ENCODE measurements at places on chromosomes 11 and 22.

GRCh38 chr11:120432056-120433018 lies 79.2 kb upstream of the GRIK4 start:
- H3K36me3 ChIP-seq, result peaks cover 59% of the 10 kb centered on the region
- no peaks in the 10 kb centered on the region for H3K4me1 ChIP-seq
- no peak for DNase-seq
- H3K27me3 ChIP-seq, result no peaks in the 10 kb centered on the region
- H3K4me3 ChIP-seq, result no peak overlapping the region

DNA sequence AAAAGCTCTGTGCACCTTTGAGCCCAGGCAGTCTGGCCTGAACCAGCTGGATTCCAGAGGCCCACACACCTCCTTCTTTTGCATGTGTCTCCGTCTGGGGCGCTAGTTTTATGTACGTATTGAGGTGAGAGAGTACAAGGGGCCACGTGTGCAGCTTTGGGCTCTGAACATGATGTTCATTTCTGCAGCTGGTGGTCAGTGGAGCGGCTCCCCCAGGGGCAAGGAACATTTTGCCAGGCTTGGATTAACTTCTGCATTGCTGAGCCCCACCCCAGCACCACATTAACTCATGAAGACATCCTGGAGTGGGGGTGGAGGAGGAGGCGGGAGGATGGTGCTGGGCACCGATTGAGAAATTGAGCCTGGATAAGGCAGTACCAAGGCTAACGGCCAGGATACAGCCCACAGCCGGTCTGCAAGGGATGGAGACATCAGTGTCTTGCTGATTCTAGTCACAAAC lies 13.8 kb downstream of the USP2 start:
- peak overlapping the region; percentile 95 for H3K27ac ChIP-seq
- H3K4me1 ChIP-seq, result peaks cover 76% of the 10 kb centered on the region
- H3K4me3 ChIP-seq, result no peak overlapping the region
- H3K36me3 ChIP-seq, result no peaks in the 10 kb centered on the region

DNA sequence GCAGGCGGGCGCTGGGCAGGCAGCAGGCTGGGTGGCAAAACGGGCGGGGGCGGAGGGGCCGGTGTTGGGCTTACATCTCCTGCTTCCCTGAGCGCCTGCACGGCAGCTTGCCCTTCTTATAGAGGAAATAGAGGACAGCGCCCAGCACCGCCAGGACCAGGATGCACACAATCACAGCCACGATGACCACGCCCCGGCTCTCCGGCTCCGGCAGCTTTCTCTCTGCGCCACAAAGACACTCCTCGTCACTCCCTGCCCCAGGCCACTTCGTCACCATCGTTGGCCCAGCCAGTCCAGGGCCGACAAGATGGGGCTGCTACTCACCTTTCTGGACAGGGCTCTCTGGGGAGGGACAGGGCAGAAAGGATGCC lies 6.3 kb downstream of the MCAM start:
- no peak overlapping the region for H3K27ac ChIP-seq
- no peak for DNase-seq
- H3K27me3 ChIP-seq, result no peaks in the 10 kb centered on the region
- H3K4me1 ChIP-seq, result peaks cover 4% of the 10 kb centered on the region
- H3K36me3 ChIP-seq, result no peaks in the 10 kb centered on the region

GRCh38 chr22:47139790-47140119 lies 377.3 kb downstream of the TBC1D22A start:
- no peak overlapping the region for H3K4me3 ChIP-seq
- no peak for DNase-seq
- H3K4me1 ChIP-seq, result peaks cover 14% of the 10 kb centered on the region
- H3K27ac ChIP-seq, result no peak overlapping the region
- no peaks in the 10 kb centered on the region for H3K36me3 ChIP-seq

DNA sequence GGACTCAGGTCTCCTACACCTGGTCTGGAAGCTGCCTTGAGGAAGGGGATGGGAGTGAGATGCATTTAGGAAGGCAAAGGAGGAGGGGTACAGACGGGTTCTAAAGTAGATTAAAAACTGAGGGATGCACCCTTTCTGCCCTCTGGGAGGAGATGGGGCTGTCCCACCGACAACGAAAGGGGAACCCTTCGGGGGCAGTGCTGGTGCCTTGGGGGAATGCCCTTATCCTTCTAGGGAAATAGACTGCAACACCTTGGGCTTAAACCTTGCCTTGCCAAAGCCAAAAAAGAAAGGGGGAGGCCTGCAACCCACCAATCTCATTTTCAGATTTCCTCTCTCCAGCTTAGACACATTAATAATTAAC lies 89.8 kb downstream of the PLEKHA7 start:
- H3K27ac ChIP-seq, result peak overlapping the region; percentile 75
- peak overlapping the region; percentile 74 for H3K4me3 ChIP-seq
- no peak for DNase-seq
- peaks cover 50% of the 10 kb centered on the region for H3K4me1 ChIP-seq

DNA sequence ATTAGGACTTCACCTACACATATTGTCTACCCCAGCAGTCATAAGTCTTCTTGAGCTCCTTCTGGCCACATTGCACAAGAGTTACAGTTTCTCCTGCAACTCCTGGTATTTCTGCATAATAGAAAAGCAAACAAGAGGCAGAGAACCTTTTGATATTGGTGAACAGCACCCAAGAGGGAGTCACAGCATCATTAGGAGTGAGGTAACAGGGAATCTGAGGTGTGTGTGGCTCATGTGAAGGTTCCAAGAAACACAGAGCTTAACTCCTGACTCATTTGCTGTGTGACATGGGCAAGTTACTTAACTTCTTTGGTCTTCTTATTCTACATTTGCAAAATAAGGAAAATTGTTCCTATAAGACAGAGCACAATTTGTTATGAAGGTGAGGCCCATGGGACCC lies 374.6 kb downstream of the INSC start:
- H3K27me3 ChIP-seq, result peaks cover 4% of the 10 kb centered on the region
- no peak overlapping the region for H3K27ac ChIP-seq
- no peaks in the 10 kb centered on the region for H3K36me3 ChIP-seq
- DNase-seq, result no peak

GRCh38 chr11:15697437-15698236 lies 582.9 kb downstream of the INSC start:
- no peak for DNase-seq
- no peaks in the 10 kb centered on the region for H3K4me1 ChIP-seq
- no peak overlapping the region for H3K27ac ChIP-seq
- H3K27me3 ChIP-seq, result no peaks in the 10 kb centered on the region
- H3K4me3 ChIP-seq, result no peak overlapping the region

GRCh38 chr11:77155082-77155475 lies 27.0 kb downstream of the MYO7A start:
- no peak overlapping the region for H3K4me3 ChIP-seq
- H3K27me3 ChIP-seq, result no peaks in the 10 kb centered on the region
- no peaks in the 10 kb centered on the region for H3K36me3 ChIP-seq
- no peak overlapping the region for H3K27ac ChIP-seq

DNA sequence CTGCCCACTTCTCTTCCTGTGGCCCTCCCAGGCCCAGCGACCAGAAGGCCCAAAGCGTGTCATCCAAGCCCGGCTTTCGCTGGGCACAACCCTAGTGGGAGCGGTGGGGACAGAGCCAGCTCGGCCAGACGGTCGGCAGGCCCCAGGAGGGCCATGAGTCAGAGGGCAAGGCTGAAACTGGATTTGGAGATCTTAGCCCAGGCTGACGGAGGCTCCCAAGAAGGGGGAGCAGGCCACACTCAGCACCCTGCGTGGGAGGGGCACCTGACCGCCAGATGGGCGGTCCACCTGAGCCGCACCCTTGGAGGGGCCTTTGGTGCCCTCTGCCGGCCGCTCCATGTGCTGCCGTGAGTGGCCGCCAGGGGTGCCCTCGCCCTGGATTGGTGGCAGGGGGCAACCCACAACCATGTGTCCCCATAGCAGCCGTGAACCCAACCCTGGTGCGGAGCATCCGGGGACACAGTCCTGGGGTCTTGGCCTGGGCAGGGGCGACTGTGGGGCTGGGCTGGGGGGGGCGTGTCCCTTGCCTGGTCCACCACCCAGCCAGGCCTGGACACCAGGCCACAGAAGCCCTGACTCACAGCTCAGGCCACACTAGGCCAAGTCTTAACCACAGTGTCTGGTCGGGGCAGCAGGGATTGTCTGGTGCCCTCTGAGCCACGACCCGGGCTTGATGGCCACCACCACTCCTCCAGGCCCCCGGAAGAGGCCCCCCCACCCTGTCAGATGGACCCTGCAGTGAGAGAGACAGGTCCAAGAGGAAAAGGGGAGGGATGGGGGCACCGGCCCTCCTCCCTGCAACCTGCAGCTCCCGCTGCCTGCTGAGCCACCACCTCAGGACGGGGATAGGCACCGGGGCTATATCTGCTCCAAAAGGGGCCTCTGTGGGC lies 19.2 kb upstream of the TALDO1 start:
- H3K27ac ChIP-seq, result no peak overlapping the region
- peak; percentile 63 for DNase-seq
- H3K4me1 ChIP-seq, result peaks cover 14% of the 10 kb centered on the region

DNA sequence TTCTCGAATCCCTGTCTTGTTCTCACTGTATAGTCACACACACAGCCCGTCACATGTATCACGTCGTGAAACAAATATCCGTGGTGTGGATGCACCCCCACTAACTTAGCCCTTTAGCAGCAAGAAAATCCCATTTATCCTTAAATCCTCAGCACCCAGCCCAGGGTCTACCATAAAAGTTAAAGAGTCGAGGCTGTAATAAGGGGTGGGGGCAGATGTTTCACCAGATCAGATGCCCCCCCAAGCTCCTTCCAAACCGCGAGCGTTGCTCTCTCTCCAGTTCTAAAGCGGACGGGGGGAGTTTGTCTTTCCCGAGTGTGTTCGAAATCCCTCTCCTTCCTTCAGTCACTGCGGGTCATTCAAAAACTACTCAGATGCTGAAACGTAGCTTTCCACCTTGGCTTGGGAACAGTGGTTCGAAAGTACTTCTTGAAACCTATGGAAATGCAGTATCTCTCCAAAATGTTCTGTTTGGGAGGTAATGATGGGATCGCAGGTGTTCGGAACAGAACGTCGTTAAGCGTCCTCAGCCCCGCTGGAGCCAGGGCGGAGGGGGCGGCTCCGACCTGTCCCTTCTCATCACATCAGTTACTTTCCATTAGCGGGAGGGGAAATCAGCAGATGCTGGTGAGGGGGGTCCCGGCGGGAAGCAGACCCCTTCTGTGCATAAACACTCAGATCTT lies 156.2 kb downstream of the BRD1 start:
- no peak overlapping the region for H3K27ac ChIP-seq
- H3K4me3 ChIP-seq, result peak overlapping the region; percentile 46
- H3K27me3 ChIP-seq, result peaks cover 59% of the 10 kb centered on the region
- DNase-seq, result no peak
- peaks cover 17% of the 10 kb centered on the region for H3K4me1 ChIP-seq

DNA sequence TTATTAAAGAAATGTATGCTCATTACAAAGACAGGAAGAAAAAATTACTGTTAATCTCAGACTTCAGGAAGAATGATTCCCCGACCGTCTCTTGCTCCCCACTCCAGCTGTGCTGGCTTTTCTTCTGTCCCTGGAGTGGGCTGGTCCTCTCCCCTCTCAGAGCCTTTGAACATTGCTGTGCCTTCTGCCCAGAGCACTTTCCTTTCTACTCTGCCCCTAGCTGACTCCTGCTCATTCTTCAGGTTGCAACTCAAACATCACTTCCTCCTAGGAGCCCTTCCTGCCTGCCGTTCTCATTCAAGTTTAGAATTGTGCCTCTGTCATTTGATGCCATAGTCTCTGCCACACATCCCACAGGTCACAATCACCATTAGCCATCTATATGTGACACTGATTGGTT lies 329.5 kb downstream of the MIAT start:
- no peak overlapping the region for H3K4me3 ChIP-seq
- no peaks in the 10 kb centered on the region for H3K4me1 ChIP-seq
- no peak overlapping the region for H3K27ac ChIP-seq
- no peaks in the 10 kb centered on the region for H3K27me3 ChIP-seq

All from heart right ventricle (tissue), 16 donors.